ENCODE measurements at places on chromosomes 7 and 10.
A peak's percentile ranks its signal among the peaks of the same experiment; 100 is the strongest.

DNA sequence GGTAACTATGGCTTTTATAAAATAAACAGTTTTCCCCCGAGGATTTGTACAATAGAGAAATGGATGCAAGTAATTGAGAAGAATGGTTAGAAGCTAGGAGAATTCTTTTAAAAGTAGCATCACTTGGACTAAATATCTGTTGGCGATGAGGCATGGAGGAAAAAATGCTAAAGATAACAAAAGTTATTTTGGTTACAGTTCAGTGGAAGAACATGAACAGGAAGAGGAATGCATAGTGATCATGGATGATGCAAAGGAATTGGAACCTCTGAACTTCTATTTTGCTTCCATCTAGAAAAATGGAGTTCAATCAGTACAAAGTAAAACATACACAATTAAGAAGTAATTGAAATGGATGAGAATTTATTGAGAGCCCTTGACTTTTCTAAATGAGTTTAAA is 32.9 kb downstream of the ENTPD1 start:
- DNase-seq = no peak

DNA sequence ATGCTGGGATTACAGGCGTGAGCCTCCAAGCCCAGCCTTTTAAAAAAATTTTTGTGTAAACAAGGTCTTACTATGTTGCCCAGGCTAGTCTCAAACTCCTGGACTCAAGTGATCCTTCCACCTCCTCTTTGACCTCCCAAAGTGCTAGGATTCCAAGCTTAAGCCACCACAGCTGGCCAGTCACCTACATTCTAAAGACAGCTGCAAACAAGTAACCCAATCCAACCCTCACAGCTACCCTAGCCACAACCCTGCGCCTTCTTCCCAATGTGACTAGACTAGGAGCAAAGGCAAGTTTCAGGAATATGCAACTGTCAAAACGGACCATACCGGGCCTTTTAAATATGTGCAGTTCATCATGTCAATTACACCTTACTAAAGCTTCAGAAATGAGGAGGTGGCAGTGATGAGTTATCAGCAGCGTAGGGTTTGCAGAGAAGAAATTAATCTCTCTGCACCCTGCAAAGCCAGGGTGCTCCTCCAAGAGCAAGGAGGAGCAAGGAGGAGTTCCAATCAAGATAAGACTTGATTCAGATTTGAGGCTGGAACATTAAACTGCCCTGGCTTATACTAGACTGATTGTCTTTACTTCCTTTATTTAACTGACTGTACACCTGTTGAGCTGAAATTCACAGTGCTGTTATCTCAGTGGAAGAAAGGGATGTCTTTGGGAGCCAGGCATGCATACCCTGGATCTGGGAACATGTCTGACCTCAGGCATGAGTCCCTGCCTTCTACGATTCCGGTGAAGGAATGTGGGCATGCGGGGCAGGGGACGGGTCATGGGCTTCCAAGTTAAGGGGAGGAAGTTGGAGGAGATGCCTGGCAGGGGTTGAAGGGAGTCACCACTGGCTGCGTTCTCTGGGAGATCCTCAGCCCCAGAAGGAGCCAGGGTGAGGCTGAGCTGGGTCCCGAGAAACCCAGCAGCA is 15.5 kb upstream of the TMEM120A start:
- DNase-seq = no peak

DNA sequence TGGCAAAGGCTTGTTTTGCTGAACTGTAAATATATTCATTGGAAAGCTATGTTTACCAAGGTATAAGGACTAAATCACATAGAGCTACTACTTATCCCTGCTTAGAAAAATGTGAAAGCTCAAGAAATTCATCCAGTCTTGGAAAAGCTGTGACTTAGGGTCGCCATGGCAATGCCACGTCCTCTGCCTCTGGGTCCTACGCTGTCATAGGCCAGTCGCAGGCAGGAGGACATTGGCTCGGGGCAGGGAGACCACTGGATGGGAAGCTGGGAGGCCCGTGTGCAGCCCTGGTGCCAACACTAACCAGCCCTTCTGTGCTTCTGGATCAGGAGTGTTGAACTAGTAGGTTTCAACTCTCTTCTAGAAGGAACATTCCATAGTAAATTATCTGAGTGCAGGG is 67.3 kb upstream of the PDZD8 start:
- no peak for DNase-seq

GRCh38 chr10:131955591-131956340 is 26.0 kb downstream of the BNIP3 start:
- no peak for DNase-seq

GRCh38 chr7:139452958-139453672 is 30.4 kb downstream of the KLRG2 start:
- DNase-seq = no peak

DNA sequence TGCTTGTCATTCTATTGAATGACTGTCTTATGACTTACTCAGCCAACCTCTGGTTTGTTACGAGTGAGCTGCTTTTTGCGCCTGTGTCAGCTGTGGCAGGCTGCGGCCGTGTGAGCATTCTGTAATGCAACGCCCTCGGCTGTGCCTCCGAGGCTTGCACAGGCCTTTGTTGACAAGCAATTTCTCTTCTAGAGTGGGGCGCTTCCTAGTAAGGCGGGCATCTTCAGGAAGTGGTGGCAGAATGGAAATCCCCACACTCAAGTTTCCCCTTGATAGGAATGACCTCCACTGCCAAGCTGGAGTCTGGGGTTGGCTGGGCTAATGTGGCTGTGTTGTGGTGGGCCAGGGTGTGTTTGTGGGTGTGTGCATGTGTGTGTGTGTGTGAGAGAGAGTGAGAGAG is 20.2 kb upstream of the TMEM178B start:
- DNase-seq = no peak

GRCh38 chr7:36192053-36192824 is 39.2 kb downstream of the EEPD1 start:
- peak; percentile 71 for DNase-seq

GRCh38 chr7:91945476-91945875 is 4.8 kb downstream of the AKAP9 start:
- no peak for DNase-seq

GRCh38 chr10:120982507-120982906 is 131.3 kb downstream of the WDR11 start:
- DNase-seq = no peak

- DNase-seq = no peak
These were observed 97.6 kb downstream of the KIAA1217 start for GRCh38 chr10:24306507-24306875.

GRCh38 chr7:130135208-130136205 is 65.2 kb downstream of the KLHDC10 start:
- no peak for DNase-seq

DNA sequence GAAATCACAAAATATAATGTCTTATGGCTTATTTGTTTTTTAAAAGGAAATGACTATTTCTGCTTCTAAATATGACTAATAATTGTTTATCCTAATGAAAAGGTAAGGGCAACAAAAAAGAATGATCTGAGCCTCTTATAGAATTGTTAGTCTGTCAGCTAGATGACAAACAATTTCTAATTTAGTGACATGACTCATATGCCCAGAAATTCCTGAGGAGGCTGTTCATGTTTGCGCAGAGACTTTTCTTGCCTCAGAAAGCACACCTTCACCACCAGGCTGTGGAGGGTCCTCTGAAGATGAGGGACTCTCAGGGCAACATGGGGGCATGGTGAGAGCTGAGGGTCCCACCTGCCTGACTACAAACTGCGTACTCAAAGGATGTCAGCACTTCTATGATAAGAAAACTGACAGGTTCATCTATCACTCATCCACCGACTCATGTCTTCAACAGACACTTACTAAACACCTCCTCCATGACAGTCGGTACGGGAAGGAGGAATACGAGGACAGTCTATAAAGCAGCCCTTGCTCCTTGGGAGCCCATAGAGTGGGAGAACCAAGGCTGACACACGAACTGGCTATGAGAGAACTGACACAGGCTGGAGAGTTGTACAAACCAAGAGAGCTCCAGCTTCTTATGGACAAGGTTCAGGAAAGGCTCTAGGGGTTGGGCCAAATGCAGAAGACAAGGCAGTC is 102.0 kb downstream of the PKD1L1 start:
- DNase-seq = no peak

- no peak for DNase-seq
These were observed 186.1 kb upstream of the SLC26A5 start for GRCh38 chr7:103632005-103632639.

DNA sequence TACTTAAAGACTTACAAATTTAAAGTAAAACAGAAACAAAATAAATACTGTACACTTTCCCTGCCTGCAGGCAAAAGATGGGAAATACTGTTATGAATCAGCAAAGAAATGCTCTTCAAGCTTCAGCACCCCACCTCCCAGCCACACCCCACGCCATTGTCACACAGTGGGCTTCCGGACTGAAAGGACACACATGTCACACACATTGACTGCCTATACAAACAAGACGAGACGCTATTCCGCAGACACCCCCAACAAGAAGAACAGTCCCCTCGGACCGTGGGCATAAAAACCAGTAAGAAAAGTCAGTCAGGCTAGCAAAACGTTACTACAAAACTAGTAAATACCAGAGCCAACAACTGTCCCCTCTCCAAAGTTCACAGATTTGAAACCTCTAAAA is 22.2 kb upstream of the PARP12 start:
- no peak for DNase-seq

GRCh38 chr7:84684836-84685480 is 490.4 kb upstream of the SEMA3A start:
- DNase-seq = no peak

DNA sequence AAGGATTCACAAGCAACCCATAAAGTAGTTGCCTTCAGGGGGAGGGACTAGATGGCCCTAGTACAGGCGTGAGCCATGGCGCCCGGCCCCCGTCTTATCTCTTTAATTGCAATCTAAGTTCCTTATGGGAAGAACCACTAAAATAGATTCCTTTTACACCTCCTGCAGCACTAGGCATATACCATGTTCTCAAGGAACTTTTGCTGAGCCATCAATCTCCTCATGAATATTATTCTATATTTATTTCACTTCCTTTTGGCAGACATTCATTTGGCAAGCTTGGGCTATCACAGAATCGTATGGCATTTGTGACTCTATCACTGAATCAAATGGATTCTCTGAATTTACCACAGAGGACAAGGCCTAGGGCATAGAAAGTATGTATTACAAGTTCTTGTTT is 14.8 kb upstream of the DNAJC12 start:
- DNase-seq = no peak

GRCh38 chr7:117640465-117640864 is 160.6 kb downstream of the CFTR start:
- DNase-seq = no peak

- no peak for DNase-seq
These were observed 31.0 kb upstream of the CBLL1 start for GRCh38 chr7:107712896-107713295.

- no peak for DNase-seq
These were observed 5.1 kb upstream of the TSPAN12 start for GRCh38 chr7:120862987-120863590.

GRCh38 chr10:63466144-63466935 is 563 bp upstream of the JMJD1C start:
- DNase-seq = peak; percentile 56

GRCh38 chr10:119285495-119286267 is 78.3 kb downstream of the GRK5 start:
- no peak for DNase-seq

DNA sequence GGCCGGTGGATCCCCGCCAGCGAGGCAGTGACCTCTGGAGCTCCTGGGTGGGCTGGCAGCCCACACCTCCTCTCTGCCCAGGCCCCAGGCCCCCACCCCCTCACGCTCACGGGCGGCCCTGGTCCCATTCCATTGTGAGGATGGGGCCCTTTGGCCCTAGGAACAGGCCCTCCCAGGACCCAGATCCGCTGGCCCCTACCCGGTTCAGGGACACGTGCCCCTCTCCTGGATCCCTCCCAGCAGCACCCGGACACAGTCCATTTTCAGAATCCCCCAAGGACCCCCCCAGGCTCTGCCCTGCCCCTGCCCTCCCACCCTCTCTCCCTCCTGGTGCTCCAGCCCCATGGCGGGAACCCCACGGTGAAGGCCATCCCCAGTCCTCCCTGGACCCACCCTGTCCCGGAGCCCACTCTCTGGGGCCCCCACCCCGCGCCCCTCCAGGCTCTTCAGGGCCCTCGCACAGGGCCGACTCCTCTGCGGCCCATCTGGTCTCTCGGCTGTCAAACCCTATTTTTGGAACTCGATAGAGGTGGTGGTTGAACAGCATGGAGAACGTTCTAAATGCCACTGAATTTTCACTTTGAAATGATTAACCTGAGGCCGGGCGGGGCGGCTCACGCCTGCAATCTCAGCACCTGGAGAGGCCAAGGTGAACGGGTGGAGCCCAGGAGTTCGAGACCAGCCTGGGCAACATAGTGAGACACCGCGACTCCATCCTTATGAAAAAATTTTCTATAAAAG is 8.1 kb downstream of the ADAP1 start:
- no peak for DNase-seq

GRCh38 chr7:135160098-135160857 is 10.2 kb downstream of the CYREN start:
- DNase-seq = no peak

GRCh38 chr7:41886901-41887311 is 184.0 kb upstream of the INHBA start:
- no peak for DNase-seq

GRCh38 chr10:61385231-61386001 is 67.8 kb downstream of the TMEM26 start:
- no peak for DNase-seq

- DNase-seq = no peak
These were observed 97.3 kb downstream of the CDK6 start for GRCh38 chr7:92739091-92739490.

- no peak for DNase-seq
These were observed 115.9 kb upstream of the CACUL1 start for GRCh38 chr10:118870467-118871243.

GRCh38 chr10:11781114-11781513 is 38.9 kb downstream of the ECHDC3 start:
- DNase-seq = no peak

DNA sequence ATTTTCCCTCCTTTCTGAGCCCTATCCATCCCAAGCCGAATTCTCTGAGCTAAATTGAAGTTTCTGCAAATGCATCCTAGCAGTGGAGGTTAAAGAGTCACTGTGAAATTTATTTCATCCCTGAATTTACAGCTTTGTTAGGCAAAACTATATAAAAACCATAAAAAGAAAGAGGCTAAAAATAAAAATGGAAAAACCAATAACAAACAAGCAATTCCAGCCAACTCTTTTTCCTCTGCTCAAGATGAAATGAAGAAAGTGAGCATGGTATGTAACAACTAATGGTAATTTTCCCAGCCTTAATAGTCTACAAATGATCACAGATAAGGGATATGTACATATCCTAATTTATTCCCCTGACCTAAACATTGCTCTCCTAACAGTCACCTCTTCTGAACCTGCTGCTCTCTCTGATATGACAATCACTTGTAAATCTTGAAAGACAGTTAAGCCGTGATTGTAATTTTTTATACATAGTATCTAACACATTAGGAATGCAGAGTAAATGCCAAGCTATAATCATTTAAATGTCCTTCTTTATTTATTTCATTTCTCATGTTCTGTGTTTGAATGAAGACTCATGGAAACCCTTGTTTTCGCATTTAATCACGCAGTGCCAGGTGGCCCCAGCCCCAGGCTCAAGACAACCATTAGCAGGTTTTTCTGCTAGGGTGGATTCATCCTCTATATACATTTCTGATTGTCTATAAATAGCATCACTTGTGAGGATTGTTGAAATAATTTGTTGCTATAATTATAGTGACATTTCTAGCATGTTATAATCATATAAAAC is 48.6 kb upstream of the NRP1 start:
- no peak for DNase-seq

Measured in germinal center (tissue), 1 donor.